ENCODE measurements at places on chromosomes 2 and 18. TPM values are rescaled to one million over a fixed set of nuclear protein-coding genes. Genes with fewer than 3 reads are reported as not detected.

- no peak for DNase-seq
These were observed 226.9 kb upstream of the DTNA start for GRCh38 chr18:34483198-34483597.

The CTNNA2 gene
- total RNA-seq = 11.3 TPM

GRCh38 chr2:33762636-33763035, 163.5 kb upstream of the FAM98A start:
- DNase-seq = no peak

DNA sequence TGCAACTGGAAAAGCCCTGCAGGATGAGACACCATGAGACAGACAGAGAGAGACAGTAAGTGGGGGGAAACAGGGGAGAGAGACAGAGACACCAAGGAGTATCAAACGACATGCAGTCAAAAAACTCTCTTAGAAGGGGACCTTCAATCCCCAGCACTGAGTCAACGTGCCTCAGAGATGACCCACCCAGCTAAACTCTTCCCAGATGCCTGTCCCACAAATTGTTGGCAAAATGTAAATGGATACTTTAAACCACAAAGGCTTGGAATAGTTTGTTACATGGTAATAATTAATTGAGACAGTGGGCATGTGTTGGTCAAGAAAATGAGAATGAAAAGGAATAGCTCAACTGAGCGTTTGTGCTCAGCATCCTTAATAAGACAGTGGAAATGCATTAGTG, 98.3 kb downstream of the GRB14 start:
- DNase-seq = no peak

The SKOR2 gene
- total RNA-seq = not detected

The EFR3B gene
- 11.8 TPM for total RNA-seq

GRCh38 chr2:168884975-168885374, 5.3 kb downstream of the SPC25 start:
- DNase-seq = no peak

GRCh38 chr18:22974707-22975106, 41.6 kb downstream of the RBBP8 start:
- DNase-seq = no peak

The CREG2 gene
- total RNA-seq = 0.12 TPM

DNA sequence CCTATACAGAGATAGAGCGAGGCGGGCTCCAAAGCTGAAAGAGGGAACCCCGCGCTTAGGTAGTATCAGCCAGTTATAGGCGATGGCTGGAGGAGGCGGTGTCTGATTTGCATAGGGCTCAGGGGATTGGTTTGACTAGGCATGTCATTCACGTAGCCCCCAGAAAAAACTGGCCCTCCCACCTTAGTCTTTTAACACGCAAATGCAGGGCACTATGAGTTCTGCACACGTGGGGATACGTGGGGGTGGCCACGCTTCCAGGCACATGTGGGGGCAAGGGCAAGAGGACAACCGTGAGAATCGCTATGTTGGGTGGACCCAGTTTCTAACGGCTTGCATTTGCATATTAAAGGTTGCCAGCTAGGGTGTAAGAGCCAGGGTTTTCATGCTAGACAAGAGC, 56.7 kb upstream of the MSTN start:
- DNase-seq = peak; percentile 87

The IL36B gene
- not detected for total RNA-seq

- no peak for DNase-seq
These were observed 25.0 kb downstream of the PLEK start for GRCh38 chr2:68390114-68390513.

- no peak for DNase-seq
These were observed 155.3 kb downstream of the RTP5 start for GRCh38 chr2:242024751-242025355.
